ENCODE measurements at places on chromosomes 7 and 10. TPM values are rescaled to one million over a fixed set of nuclear protein-coding genes. Genes with fewer than 3 reads are reported as not detected.

The H2AZ2 gene
- 187 TPM for total RNA-seq

The FAM25G gene
- total RNA-seq, result not detected

DNA sequence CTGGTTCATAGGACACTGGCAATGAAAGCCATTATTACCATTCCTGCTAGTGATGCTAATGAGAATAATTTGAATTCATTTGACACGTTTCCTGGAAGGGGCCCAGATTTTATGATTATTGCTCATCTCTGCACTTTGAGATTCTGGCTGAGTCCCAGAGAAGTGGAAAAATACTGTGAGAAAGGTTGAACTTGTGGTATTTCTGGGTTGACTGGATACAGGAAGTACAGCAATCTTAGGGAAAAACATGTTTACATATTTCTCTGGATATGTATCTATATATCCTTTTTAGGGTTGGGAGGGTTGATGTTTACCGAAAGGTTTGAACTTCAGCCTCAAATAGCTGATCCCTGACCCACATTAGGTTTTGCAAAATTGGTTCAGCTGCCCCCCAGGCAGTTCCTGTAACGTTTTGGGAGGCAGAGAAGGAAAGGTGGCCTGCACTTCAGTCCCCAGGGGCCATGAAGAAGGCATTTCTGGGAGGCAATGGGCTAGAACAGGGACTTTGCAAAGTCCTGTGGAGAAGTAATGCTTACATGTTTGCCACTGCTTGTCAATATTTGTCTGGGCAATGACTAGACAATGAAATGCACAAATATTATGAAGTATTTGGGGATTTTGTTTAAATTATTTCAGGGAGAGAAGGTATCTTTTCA is 253.7 kb upstream of the PITRM1 start:
- no peaks in the 10 kb centered on the region for H3K27me3 ChIP-seq
- H3K4me1 ChIP-seq, result no peaks in the 10 kb centered on the region
- no peak for DNase-seq
- H3K27ac ChIP-seq, result no peak overlapping the region
- no peaks in the 10 kb centered on the region for H3K36me3 ChIP-seq
- no peak overlapping the region for H3K4me3 ChIP-seq

GRCh38 chr7:141103847-141104429 is 30.1 kb downstream of the TMEM178B start:
- H3K4me3 ChIP-seq, result no peak overlapping the region
- DNase-seq, result no peak
- H3K27ac ChIP-seq, result no peak overlapping the region
- H3K4me1 ChIP-seq, result no peaks in the 10 kb centered on the region

DNA sequence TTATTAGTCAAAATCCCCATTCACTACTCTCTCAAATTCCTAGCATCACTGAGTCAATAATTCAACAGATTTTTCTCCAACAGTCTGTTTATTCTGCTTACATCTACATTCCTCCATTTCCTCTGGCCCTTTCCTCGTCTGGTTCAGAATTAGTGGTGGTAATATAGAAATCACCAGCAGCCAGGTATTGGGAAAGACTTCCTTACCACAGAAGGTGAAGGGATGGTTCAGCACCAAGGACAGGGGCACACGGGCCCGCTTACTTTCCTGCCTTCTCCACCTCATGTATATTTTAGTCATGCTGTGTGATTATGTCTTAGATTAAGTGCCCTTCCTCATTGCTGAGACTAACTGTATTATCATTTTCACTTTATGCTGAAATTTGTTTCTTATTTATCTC is 70.4 kb upstream of the APBB1IP start:
- H3K36me3 ChIP-seq, result no peaks in the 10 kb centered on the region
- no peak overlapping the region for H3K4me3 ChIP-seq
- H3K27me3 ChIP-seq, result no peaks in the 10 kb centered on the region
- H3K4me1 ChIP-seq, result no peaks in the 10 kb centered on the region
- no peak overlapping the region for H3K27ac ChIP-seq

- no peaks in the 10 kb centered on the region for H3K27me3 ChIP-seq
- H3K36me3 ChIP-seq, result no peaks in the 10 kb centered on the region
- H3K27ac ChIP-seq, result no peak overlapping the region
- no peak for DNase-seq
Observed at GRCh38 chr7:158209435-158209834, 378.2 kb downstream of the PTPRN2 start.

DNA sequence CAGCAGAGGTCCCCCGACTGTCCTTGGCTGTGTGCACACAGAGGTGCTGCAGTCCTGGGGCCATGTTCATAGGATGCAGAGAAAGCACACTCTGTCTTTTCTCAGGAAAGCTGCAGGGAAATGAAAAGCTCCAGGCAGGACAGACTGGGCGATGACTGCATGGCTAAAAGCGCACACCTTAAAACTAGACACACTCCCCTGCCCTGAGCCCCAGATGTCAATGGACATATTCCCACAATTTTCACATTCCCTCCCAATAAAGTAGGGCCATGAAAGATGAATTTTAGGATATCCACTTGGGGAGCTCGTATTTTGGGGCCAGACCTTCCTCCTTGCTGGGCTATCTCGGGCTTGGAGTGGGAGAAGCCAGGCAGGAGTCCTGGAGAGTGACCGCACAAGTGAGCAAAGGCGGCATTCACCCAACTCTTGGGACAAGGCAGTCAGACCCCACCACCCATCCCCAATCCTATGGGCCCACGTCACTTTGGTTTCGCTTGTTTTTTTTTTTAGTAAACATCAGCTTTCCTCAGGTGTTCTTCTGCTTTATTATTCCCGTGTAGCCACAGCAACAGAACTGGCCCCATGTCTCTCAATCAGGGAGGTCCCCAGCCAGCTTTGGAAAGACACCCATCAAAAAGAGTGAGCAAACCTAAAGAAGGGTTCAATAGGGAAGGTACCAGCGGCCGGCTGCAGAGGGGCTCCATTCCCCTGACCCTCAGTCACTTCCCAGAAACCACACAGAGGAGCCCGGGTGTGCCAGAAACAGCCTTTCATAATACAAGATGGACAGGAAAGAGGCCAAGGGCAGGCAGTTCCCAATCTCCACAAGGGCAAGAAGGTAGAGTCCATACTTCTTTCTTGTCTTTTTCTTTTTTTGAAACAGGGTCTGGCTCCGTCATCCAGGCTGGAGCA is 12.7 kb downstream of the GPRIN2 start:
- no peaks in the 10 kb centered on the region for H3K36me3 ChIP-seq
- no peak overlapping the region for H3K27ac ChIP-seq
- no peak overlapping the region for H3K4me3 ChIP-seq
- peaks cover 6% of the 10 kb centered on the region for H3K27me3 ChIP-seq
- H3K4me1 ChIP-seq, result peaks cover 8% of the 10 kb centered on the region
